ENCODE measurements at places on chromosomes 2 and 18.

DNA sequence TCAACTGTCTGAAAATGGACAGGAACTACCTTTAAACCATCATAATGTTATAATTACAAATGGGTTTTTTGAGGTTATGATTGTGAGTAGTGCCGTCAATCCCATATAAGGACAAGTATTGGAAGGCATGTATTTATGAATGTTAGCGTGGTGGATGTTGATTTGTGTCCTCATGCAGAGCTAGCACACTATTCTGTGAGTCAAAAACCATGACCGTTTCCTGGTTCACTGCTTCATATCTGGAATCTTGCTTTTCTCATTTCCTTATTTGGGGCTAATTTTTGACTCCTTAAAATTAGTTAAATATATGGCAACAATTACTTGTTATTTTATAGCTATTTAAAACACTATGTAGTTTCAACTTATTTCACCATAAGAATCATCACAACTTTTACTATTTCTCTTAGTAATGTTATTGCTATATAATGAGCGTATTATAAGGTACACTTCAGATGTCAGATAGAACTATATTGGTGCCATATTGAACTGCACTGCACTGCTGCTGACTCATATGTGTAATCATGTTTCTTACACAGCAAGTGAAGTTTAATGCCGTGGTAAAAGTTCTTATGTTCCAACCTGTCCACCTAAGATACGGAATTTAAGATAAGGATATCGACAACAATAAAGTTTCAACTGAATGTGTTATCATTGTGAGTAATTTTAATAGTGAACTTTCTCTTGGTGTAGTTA, 192.8 kb downstream of the PTGR3 start:
- no peak for DNase-seq

- no peak for DNase-seq
Measured at GRCh38 chr2:36886664-36887063, 79.7 kb downstream of the STRN start.

GRCh38 chr2:3193443-3194330, 183.9 kb downstream of the EIPR1 start:
- no peak for DNase-seq

DNA sequence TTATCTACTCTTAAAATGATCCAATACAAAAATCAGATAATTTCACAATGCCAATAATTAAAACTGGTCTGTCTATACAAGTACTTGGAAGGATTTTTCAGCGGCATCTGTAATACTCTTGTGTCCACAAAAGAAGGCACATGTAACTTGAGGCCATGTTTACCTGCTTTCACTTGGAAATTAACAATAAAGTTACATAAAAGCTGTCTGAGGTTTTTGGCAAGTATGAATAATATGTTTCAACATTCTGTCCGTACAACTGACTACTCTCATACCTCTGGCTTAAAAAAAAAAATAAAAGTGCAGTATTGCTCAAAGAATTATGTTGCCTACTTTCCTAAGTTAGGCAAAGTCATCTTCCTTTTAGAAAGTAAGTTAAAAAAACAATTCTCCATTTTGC, 253.6 kb downstream of the NBAS start:
- no peak for DNase-seq

DNA sequence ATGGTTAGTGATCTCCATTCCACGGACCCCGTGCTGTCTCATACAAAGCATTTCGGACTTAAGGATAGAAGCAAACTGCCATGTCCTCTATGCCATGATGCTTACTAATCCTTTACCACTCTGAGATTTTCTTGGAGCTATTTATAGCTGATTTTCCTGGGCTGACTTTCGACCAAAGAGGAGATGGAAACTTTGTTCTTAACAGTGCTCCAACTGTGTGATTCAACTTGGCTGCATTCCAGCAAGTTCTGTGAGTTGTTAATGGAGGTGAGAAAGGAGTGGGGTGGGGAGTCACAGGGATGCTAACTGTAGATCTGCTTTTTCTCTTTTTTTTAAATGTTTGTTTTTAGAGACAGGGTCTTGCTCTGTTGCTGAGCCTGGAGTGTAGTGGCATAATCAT, 45.5 kb upstream of the MSH2 start:
- no peak for DNase-seq

DNA sequence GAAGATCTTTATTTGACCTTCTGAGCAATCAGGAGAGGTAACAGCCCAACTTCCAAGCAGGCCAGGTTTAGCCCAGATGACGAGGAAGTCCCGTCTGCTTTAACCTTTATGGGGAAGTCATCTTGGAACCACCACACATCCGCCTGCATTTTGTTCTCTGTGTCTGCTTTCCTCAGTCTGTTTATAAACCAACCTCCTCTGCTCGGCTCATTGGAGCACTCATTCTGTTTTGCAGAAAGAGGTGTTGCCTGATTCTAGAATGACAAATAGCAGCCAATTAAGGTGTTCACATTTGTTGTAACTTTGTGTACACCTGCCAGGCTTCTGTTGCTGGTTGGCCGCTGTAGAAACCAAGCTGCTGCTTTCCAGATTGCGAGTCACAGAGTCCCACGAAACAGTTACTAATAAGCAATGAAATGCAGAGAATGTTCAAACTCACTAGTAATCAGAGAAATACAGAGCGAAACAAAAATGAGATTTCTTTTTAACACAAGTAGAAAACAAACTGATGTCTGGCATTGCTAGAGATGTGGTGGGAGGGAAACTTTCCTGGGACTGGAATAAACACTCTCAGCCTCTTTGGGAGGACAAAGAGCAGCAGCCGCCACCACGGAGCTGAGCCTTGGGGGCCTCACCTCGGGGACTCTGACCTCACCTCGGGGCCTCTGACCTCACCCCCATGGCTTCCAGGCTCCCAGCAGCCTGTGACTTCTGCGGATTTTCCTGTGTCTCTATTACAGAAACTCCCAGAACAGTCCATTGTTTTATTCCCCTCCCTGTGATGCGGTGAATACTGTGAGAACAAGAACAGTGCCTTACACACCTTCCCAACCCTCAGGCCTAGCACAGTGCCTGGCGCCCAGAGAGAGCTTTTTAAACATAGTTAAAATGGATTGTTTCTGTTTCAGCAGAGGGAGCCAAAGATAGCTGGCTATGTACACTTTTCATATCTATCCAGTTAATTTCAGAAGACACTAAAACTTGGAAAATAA, 64.0 kb downstream of the MBP start:
- peak; percentile 29 for DNase-seq

DNA sequence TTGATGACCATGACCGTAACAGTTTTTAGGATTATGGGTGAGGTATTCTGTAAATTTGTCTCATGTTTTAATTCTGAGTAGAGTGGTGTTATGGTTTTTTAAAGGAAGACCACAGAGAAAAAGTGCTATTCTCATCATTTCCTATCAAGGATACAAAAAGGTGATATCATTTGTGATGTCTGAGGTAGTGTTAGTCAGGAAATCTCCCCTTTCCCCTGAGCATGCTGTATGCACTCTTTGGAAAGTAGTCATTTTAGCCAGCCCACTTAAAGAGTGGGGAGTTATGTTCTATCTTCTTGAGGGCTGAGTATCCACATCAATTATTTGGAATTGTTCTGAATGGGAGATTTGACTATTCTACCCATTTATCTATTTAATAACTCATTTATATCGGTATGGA, 414.2 kb upstream of the SLC14A2 start:
- DNase-seq, result no peak

GRCh38 chr2:23689891-23690290, 237.0 kb downstream of the ATAD2B start:
- no peak for DNase-seq

GRCh38 chr2:238169048-238169707, 10.4 kb downstream of the ERFE start:
- DNase-seq, result no peak

DNA sequence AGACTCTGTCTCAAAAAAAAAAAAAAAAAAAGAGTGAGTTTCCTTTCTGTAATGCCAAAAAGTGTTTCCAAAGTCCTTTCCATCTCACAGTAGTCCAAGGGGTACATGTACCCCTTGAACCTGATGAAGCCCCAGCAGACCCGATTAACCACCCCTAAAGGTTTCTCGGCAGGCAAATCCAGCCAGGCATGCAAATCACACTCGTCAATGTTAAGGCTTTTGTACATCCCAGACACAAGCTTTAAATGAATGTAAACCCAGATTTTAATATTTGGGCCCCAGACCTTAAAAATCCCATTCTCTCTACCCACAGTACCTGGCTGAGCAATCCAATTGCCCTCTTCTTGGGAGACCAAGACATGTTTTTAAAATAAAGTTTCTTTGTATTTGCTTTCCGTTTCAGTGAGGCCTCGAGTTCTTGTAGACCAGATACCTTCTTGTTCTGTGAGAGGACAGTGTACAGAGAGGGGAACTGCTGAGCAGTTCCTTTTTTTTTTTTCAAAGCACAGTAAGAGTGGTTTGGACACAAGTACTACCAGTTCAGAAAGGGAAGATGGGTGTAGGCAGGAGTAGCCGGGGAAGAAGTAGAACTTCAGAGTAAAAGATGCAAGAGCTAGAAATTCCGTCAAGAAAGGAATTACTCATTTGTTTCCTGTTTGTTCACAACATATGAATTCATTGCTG, at the start of gene NLRC4:
TSS of gene NLRC4 (minus strand) at position 465 of the 684 bp plus-strand sequence. CDS start 8,111 bp downstream, outside the sequence.
- DNase-seq, result no peak

GRCh38 chr2:196528486-196529223, 110.9 kb upstream of the CCDC150 start:
- DNase-seq, result no peak

DNA sequence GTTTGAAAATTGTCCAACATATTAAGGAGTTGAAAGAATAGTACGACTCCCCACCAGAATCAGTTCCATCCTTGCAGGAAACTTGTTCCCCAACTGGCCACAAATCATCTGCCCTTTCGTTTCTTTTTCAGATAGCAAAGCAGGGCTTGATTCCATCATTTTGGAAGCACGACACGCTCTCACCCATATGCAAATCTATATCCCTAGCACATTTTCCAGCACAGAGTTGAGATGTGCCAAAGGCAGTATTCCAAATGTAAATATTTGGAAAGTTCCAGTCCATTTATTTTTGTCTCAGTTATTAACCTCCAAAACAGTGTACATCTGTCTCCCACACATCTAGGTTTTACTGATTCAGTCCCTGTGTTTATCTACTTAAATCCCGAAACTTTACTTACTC, 128.8 kb upstream of the BCL2L11 start:
- no peak for DNase-seq

DNA sequence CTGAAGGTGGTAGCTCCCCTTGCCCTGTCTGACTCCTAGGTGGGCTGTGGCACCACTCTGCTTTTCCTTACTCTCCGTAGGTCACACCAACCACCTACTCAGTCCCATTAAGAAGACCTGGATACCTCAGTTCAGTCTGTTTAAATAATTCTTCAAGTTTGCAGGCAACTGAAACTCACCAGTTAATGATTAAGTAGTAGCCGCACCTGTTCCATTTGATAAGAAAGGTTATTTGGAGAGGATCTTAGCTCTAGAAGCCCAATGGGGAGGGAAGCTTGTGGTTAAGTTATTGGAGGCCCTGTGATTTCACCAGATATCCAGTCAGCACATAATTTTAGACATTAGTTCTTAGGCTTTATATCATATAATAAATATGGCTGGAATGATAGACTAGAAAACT, 1193.0 kb downstream of the DPP10 start:
- no peak for DNase-seq

- no peak for DNase-seq
Measured at GRCh38 chr2:183998041-183998796, 600.1 kb upstream of the ZNF804A start.

GRCh38 chr2:127630096-127630863, 15.7 kb upstream of the GPR17 start:
- DNase-seq, result no peak

DNA sequence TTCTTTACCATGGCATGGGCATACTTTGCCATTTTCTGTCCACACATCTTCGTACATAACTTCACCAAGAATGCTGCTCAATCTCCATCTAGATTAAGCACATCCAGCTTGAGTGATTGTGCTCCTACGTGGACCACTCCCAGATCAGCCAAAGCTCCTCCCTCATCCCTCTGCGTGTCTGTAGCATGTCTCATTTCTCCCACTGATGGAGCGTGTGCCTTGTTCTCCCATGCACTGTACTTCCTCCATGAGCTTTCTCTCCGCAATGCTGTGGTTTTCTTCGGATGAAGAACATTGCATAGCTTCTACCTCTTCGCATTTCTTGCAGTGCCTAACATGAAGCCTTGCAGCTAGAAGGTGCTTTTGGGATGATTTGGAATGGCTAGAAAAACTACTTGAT, 13.5 kb downstream of the CCL20 start:
- no peak for DNase-seq

DNA sequence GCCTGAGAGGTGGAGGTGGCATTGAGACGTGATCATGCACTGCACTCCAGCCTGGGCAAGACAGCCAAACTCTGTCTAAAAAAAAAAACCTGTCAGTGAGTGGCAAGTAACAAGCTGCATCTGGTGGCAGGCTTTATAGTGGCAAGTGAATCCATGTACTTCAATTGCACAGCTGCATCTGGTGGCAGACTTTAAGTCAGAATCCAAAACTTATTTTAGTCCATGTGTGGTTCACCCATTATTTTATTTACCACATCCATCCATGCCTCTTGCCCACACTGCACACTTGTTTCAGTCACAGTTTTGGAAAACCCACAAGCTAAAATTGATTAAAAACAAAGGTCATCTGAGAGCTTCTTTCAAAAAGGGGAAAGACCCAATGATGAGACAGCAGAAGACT, 1636.4 kb upstream of the NXPH2 start:
- no peak for DNase-seq
